ENCODE measurements at places on chromosomes 12 and 14.

DNA sequence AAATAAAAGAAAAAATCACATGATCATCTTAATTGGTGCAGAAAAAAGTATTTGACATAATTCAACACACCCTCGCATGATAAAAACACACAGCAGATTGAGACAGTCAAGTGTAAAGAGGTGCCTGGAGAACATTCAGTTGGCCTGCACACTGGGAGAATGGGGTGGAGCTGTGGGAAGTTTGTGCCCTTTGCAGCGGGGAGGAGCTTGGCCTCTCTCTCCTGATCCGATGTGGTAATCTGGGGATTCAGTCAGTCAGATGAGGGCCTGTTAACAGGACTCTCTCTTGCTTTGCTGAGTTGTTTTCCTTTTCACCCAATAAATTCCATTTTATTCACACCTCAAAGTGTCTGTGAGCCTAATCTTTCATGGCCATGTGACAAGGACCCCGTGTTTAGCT, 5.9 kb downstream of the SERPINA6 start:
- no peak for DNase-seq

DNA sequence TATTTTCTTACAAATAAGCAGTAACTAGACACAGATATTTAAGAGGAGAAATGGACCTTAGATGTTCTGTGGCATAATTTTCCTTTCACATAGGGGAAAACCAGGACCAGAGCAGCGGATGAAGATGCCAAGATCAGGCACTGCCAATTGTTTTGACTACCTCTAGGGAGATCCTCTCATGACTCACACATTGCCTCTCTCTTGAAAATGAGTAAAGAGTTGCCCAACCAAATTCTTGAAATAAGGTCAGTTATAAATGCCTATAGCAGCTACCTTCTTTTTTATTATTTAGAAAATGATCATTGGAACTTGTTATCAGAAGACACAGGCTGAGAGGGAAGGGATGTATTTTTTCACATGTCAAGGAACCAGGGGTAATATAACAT, 263.4 kb upstream of the PLEKHG7 start:
- DNase-seq: no peak

GRCh38 chr12:123531091-123531490, 2.4 kb downstream of the RILPL1 start:
- no peak for DNase-seq

- DNase-seq: no peak
Observed at GRCh38 chr12:49968471-49968870, 4.3 kb upstream of the AQP6 start.

DNA sequence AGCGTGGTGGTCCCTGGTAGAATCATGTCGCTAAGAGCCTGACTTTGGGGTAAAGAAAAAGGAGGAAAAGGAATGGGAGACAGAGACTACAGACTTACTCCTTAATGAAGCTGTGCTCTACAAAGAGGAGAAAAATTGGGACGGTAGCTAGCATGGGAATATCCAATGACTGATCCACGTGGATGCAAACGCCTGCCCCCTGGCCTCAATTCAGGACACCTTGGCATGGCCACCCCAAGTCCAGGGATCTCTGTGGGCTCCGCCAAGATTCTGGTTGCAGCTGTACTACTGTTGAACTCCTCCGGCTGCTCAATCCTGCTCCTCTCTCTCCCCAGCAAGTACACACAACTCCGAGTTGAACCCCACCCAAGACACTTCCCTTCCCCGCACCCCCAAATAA, 70.5 kb upstream of the DIO3 start:
- no peak for DNase-seq

DNA sequence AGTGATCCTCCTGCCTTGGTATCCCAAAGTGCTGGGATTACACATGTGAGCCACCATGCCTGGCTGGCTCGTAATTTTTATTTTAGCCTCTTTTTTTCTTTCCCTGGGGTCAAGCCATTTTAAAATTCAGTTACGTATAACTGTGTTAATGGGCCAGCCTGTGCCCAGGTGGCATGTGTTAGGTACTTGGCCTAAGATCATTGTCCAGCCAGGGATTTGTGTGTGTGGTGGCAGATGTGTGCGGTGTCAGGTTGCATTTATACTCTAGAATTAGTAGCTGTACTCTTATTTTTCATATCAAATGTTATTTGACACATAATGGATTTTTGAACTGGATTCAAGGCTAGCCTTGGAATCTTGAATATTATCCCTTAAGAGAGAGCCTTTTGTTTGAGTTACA, 69.3 kb downstream of the FBXO34 start:
- no peak for DNase-seq

GRCh38 chr12:22662356-22662755, 37.4 kb downstream of the ETNK1 start:
- DNase-seq: no peak

- DNase-seq: no peak
Observed at GRCh38 chr14:49982082-49982481, 89.2 kb downstream of the ARF6 start.

GRCh38 chr12:106037524-106038298, 101.0 kb downstream of the NUAK1 start:
- DNase-seq: no peak

DNA sequence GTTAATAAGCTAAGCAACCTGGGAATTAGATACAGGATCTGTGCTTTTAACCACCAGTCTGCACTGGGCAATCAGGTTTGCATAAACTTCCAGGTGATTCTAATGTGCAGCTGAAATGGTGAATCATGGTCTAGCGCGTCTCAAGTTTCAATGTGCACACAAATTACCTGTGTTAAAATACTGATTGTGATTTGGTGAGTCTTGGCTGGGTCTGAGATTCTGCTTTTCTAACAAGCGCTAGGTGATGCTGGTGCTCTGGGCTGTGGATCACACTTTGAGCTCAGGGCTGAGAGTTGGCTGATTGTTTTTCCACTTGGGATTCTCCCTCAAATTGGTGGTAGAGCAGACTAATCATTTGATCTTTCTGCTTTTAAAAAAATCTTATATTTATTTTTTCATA, 124.8 kb downstream of the C12orf75 start:
- no peak for DNase-seq

DNA sequence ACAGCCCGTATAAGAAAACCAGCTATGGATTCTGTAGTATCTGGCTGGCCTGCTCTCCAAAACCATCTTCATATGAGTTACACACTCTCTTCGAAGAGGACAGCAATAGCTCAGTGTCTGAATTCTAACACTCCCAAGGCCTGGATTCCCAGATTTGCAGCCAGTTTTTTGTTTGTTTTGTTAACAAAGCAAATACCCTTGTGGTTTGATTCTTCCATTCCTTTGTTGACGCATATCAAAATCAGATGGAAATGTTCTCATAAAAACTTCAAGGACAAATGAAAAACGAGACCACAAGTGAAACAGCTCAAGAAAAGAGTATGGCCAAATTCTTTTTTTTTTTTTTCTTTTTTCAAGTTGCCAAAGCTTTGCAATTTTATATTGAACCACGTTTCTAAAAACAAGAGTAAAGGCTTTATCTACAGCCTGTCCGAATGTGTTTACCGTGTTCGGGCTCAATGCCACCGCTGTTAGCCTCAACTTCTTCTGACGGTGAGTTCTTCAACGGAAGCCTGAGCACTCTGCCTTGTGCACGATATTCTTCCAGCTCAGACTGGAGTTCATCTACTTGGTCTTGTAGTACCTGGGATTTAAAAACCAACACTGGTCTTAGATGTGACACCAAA, 67.5 kb downstream of the NIN start:
- no peak for DNase-seq

DNA sequence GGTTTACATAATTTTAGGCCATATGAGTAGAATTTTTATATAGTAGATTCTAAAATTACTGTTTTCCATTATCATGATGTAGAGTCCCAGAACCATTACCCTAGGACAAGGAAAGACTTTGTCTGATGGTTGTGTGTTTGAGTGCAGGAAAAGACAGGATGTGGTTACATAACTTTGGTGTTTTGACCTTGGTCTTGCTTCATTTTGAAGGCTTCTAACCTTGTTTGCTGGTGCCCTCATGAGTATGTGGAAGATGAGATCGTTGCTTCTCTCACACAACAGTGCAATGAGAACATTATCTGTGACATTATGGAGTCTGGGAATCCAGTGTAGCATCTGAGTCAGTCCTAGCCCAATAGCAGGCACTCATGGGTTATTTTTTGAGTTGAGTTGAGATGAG, 106.2 kb downstream of the IGF1 start:
- no peak for DNase-seq

- no peak for DNase-seq
Observed at GRCh38 chr12:18446061-18446644, 184.8 kb downstream of the PIK3C2G start.

DNA sequence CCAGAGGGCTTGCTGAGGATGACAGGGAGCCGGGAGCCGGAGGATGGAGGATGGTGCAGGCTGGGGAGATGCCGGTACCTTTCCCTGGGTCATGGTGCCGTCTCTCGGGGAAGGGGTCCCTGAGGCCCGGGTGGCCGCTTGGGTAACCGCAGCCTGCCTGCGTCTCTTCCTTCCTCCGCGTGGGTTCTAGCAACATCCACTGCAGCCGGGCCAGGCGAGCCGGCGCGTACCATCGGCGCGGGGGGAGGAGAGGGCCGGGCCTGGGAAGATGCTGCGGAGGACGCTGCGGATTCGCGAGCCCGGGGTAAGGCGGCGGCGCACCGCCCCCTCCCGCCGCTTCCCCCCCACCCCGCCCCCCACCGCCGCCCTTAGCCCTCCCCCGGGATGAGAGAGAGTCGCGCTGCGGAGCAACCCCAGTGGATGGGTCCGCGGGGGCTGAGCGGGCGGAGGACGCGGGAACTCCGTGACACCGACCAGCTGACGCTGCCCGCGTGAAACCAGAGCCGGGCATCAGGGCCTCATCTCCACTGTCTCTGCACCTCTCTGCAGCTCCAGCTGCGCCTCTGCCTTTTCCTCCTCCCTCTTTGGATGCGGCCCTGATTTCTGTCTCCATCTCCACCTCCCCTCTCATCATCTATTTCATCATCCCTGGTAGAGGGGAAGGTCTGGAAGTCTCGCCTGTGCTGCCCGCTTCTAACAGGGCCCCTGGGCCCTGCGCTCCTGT, at the start of gene FAIM2:
FAIM2 (minus strand) TSS at position 201 of the 724 bp plus-strand sequence; CDS start at position 93, 108 bp downstream.
- no peak for DNase-seq

- no peak for DNase-seq
Observed at GRCh38 chr12:15200641-15201040, 20.6 kb downstream of the RERG start.

DNA sequence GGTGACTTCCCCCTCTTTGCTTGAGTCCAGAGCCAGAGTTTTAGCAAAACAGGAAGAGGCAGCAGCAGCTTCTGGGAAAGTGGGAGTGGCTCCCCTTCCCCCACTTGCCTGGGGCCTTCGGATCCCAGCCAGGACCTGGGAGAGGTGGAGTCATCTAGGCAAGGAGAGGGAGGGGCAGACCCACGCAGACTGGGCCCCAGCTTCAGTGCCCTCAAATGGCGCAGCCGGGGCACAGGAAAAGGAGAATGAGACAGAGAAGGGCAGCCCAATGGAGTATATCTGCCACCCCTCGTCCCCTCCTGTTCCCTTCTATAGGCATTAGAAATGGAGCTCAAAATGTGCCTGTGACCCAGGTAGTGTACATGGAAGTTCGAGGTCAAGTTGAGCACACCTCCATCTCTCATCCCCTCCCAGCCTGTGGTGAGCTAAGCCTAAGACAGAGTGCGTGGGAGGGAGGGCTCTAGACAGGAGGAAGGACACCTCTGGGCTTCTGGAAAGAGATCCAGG, 9.3 kb upstream of the HDAC7 start:
- no peak for DNase-seq

- no peak for DNase-seq
Observed at GRCh38 chr12:52220477-52220876, 12.6 kb upstream of the KRT7 start.

DNA sequence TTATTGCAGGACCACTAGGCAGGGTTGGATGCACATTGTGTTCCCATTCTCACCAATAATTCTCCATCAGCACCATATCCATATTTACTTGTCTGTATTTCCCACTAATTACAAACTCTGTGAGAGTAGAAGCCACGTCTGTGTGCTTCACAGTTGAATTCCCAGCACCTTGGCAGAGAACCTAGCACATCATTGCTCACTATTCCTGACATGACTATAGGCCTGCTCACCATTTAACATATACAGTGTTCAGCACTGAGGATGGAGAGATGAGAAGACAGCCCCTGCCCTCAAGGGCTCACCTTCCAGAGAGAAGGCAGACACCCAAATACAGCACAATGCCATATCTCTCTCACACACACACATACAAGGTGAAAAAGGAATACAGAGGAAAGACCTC, 5.0 kb downstream of the DAD1 start:
- no peak for DNase-seq

GRCh38 chr12:98329589-98329988, 185.8 kb upstream of the TMPO start:
- DNase-seq: no peak

DNA sequence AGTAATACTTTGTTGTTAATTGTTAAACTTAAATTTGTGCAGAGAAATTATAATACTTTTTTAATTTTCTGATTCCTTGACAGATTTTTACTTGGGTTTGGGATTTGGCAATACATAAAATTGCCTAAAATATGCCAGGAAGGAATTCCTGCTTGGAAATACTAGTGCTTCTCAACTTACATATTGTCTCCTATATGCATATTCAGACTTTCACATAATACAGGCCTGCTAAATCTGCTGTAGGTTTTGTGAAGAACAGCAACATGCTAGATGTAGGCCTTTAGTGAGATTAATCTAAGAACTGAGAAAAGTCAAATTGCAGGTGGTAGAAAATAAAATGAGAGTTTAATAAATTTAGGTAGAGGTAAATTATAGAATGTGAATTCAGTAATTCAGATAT, 468.5 kb upstream of the MIS18BP1 start:
- DNase-seq: no peak

DNA sequence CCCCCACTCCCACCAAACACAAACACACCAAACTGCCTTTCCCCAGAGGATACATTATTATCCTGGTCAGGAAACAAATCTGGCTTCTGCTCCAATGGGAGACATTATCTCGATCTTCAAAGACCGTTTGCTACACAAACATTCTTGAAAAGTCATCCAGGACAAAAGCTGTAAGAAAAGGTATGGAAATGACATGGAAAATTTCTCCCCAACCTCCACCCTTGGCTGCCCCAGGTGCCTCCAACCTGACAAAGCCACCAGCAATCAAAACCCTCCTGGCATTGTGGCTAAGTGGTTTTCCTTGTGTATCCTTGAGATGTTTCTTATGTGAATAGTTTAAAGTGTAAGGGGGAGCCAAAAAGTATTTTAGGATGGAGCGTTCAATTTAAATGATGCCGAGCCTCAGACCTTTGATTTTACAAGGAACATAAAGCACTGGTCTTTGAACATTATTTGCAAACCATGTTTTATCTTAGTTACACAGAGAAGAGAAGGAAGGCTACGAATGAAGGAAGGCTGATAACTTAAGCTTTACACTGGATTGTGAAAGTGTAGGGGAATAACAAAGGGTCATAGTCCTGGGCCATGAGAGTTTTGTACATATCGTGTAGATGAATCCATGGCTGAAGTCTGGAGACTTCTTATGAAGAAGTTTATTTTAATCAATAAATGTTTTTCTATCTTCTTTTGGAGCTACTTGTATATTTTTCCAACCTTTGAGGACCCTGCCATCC, 418.9 kb upstream of the TMTC1 start:
- no peak for DNase-seq

GRCh38 chr14:77645520-77646230, 29.2 kb upstream of the SPTLC2 start:
- no peak for DNase-seq

GRCh38 chr12:76980196-76980595, 85.2 kb downstream of the E2F7 start:
- DNase-seq: no peak

- no peak for DNase-seq
Observed at GRCh38 chr12:21073129-21073528, 57.9 kb upstream of the SLCO1B1 start.

All from NCI-H1048 (cell line).